ENCODE measurements at places on chromosomes 7 and 10.

GRCh38 chr10:68208424-68209042, 23.4 kb downstream of the ATOH7 start:
- DNase-seq: peak; percentile 79

DNA sequence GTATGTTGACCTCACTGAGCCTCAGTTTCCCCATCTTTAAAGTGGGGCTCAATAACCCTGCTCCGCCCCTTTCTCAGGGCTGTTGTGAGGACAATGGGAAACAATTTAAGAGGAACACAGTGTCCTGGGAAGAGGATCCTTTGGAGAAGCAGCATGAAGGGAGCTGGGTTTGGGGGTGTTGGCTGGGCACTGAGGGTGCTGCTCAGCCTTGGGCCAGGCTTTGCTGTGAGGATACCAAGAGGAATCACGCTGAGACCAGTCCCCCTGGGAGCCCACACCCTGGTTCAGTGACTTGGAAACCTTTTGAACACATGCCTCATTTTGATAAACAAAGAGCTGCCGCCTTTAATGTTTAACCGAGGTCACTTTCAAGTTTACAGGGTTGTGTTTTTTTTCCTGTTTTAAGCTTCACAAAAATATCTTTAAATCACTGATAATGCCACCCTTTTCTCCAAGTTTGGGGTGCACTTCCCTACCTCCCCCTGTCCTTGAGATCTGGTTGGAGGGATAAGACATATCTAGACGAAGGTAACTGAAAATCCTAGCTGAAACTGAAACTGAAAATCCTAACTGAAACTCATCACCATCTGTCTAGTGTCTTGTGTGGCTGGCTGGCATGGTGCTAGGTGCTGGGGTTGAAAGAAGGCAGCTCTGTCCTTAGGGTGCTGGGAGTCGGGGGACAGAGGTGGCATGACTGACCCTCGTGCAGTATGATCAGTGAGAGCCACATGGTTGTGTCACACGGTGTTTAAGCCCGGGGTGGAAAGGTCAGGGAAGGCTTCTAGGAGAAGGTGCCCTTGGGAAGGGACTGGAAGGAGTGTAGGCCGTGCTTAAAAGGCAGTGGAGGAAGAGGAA, 27.7 kb downstream of the ZNF775 start:
- DNase-seq: no peak

DNA sequence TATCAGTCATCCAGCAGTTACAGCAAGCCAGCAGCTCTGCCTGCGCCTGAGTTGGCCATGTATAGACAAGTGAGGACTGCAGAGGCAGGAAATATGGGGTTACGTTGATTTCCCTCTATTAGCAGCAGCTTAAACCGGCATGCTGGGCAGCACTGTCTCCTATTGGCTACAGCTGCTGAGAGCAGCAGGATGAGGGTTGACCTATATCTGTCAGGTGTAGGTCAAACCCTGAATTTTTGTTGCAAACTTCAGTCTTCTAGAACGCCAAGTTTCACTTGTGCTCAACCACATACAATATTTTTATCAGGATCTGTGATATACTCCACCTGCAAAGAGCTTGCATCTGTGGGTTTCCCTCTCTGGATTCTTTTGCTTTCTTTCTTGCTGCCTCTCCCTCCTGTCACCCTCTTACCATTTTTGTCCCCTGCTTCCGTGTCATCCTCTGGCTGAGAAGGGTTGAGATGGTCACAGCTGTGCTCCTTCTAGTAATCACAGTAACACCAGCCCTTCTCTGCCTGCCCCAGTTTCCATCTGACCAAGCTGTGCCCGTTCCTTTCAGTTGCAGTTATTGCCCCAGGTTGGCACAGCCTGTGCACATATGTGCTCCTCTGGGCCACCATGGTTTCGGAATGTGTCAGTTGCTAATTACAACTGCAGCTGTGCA, 23.8 kb upstream of the GLCCI1 start:
- DNase-seq: no peak

- no peak for DNase-seq
Observed at GRCh38 chr7:137026176-137026500, 157.7 kb downstream of the CHRM2 start.

DNA sequence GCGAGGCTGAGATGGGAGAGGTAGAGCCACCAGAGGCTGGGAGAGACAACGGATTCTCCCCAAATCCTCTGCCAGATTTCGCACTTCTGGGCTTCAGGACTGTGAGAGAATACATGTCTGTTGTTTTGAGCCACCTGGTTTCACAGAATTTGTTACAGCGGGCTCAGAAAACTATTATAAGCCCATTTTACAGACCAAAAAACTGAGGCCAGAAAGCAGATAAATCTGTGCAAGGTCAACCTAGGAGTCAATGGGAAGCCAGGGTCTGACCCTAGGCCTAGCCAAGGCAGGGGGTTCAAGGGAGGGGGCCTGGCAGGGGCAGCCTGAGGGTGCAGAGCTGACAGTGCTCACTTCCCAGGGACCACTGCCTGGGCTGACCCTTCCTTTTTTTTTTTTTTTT, 8.7 kb downstream of the MYL10 start:
- DNase-seq: no peak

DNA sequence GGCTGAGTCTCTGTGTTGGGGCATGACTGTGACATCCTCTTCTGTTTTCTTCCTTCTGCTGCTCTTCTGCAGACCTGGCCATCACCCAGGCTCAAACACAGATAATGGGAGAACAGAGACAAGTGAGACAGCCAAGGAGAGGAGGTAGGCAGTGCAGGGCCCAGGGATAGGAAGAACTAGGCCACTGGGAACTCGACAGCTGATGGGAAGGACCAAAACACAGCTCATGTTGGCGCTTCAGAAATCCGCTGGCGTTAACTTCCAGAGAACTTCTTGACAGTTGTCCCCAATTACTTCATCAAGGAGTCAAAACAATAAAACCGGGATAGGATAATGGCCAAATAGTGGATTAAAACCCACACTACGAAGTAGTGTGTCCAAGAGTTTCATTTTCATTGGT, 97.0 kb upstream of the PALS2 start:
- DNase-seq: no peak

GRCh38 chr7:45255187-45255586, 97.6 kb downstream of the RAMP3 start:
- no peak for DNase-seq

GRCh38 chr7:440059-440749, 79.4 kb downstream of the PDGFA start:
- DNase-seq: no peak

GRCh38 chr10:49323896-49324270, 24.9 kb downstream of the C10orf71 start:
- DNase-seq: no peak

DNA sequence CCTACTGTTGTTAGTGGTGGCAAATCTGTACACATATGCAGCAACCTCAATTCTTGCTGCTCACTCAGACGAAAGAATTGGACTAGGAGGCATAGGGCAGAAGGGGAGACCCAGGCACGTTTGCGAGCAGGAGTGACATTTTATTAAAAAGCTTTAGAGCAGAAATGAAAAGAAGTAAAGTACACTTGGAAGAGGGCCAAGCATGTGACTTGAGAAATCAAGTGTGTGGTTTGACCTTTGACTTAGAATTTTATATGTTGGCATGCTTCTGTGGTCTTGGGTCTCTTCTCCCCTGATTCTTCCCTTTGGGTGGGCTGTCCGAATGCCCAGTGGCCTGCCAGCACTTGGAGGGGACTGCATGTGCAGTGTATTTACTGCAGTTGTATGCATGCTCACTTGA, 205.5 kb upstream of the SEMA3D start:
- no peak for DNase-seq

- DNase-seq: no peak
Observed at GRCh38 chr7:24702755-24703154, 54.5 kb downstream of the GSDME start.

- DNase-seq: no peak
Observed at GRCh38 chr7:86784765-86785164, 141.1 kb downstream of the GRM3 start.
